Stimulated activated CD8-positive, alpha-beta memory T cell treated with anti-CD3 and anti-CD28 coated beads, Interleukin-2, amount 100 ng/mL, for 48 hours (primary cell): ENCODE measurements at places on chromosomes 2 and 18.

DNA sequence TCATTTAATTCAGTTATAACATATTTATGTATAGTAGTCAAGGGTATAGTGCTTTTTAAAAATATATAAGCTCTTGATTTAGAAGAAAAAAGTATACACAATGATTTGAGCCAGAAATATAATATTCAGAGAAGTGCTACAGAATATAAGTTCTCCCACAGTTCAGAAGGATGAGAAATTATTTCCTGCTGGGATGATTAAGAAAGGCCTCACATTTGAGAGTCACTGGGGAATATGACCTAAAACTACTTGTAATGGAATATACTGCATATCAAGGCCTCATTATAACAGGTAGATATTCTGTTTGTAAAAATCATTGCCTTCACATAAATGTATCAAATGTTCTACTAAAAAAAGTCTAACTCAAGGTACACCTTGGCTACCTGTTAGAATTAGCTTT, 203.5 kb downstream of the MBD2 start:
- no peak for DNase-seq

- DNase-seq: no peak
Measured at GRCh38 chr2:138105358-138105757, 141.1 kb downstream of the HNMT start.

- DNase-seq: no peak
Measured at GRCh38 chr18:9859232-9859631, 26.5 kb upstream of the TXNDC2 start.

- DNase-seq: no peak
Measured at GRCh38 chr2:170695521-170696410, 19.4 kb upstream of the SP5 start.

DNA sequence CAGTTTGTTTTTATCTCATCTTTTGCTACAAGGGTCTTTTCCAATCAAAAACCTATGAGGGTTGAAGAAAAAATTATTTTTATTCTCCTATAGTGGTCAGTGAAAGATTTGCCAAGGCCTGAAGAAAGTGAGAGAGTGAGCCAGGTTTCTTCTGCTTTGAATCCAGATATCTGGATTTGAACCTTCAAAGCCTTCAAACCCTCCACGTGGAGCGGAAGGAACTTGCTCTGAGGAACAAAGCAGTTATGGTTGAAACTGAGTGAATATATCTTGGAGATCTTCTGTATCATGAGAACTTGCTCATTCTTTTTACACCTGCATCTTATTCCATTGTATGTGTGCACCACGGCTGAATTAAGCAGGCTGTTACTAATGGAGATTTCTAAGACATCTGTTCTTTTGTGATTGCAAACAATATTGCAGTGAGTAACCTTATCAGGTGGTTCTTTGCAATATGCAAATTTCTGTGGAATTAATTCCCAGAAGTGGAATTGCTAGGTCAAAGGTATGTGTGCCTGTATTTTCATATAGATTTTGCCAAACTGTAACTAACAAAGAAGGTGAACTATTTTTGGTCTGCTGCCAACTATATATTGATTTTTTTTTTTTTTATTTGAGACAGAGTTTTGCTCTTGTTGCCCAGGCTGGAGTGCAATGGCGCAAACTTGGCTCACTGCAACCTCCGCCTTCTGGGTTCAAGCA, 147.9 kb downstream of the B3GNT2 start:
- no peak for DNase-seq
